ENCODE measurements at places on chromosomes 4 and X.
A peak's percentile ranks its signal among the peaks of the same experiment; 100 is the strongest.

DNA sequence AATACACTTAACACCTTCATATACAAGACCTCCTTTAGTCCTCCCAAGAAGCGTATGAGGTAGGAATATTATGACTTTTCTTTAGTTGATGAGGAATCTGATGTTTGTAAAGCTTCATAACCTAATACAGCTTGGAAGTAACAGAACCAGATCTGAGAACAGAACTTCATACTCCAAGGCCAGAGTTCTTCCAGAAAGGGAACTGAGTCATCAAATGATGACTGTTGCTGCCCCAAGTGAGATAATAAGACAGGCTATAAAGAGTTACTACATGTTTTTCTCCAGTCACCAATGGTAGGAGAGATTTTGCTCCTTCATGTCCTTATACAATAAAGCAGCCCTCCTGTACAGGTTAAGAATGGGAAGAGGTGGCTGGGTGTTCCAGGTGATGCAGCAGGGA lies 74.3 kb upstream of the ANXA3 start:
- DNase-seq, result peak; percentile 48

DNA sequence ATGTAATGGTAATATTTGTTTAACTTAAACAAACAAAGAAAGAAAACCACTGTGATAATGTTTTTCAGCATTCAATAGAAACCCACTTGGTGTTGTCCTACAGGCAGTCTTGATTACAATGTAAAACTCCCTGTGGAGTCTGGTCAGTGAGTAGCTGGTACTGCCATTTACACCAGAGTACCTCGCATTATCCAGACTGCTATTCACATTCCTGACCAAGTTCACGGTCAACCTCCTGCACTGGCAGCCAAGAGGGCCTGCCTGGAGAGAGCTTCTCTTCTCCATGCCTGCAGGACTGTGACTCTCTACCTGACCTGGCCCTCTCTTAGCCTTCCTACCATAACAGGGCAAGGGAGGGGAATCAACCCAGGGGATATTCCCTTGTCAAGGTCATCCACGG lies 2.9 kb upstream of the LONRF3 start:
- no peak for DNase-seq

- no peak for DNase-seq
Observed at GRCh38 chr4:69066945-69067344, 29.3 kb upstream of the UGT2B7 start.

GRCh38 chrX:108362026-108362425 lies 76.2 kb downstream of the COL4A6 start:
- DNase-seq, result peak; percentile 7

GRCh38 chr4:88705805-88706492 lies 8.3 kb upstream of the NAP1L5 start:
- DNase-seq, result peak; percentile 1

DNA sequence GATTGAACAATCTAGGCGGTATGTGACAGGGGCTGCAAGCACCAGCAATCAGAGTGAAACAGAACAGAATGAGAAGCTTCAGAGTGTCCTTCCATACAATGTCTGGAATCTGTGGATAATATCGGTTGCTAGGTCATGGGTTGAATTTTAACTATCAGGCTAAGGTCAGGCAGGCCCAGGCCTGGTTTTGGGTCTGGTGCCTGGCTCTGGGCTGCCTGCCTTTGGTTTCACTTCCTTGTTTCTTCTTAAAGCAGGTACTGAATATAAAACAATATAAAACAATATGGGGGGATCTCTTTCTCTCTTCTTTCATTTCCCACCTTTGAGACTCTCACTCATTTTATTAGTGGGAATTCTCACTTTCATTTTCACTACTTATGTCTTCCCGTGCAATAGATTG lies 962.0 kb downstream of the CCSER1 start:
- no peak for DNase-seq

DNA sequence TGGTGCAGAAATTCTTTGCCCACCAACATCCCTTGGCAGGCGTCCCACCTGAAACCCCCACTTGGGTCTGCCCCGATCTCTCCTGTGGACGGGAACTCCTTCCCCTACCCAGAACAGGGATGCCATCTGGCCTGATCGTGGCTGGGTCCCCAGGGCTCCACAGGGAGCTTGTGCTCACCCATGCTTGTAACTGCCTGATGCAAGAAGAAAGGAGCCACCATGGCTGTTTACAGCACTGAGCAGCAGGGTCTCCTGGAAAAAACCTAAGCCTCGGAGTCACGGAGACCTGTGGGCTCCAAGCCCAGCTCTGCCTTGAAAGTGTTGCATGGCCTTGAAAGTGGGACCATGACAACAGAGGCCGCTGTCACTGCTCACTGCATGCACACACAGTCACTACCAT lies 101.5 kb upstream of the AFAP1 start:
- no peak for DNase-seq

DNA sequence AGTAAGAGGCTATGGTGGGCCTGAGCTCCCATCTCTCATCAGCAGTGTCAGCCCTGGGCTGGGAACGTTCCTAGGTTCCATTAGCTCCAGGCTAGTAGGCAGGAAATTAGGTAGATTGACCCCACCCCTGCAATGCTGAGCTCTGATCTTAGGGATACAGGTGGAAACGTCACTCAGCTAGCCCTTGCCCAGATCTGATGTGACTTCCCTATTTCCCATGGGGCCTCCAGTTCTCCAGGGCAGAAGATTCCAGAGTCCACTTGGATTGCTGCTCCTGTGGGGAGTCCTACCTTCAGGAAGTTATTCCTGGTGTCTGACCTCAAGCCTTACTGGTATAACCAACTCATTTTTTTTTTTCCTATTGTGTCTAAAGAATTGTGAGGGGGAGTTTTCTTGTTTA lies 81.1 kb downstream of the EFNB1 start:
- DNase-seq, result no peak

GRCh38 chr4:185849664-185850550 lies 37.9 kb upstream of the SORBS2 start:
- no peak for DNase-seq

DNA sequence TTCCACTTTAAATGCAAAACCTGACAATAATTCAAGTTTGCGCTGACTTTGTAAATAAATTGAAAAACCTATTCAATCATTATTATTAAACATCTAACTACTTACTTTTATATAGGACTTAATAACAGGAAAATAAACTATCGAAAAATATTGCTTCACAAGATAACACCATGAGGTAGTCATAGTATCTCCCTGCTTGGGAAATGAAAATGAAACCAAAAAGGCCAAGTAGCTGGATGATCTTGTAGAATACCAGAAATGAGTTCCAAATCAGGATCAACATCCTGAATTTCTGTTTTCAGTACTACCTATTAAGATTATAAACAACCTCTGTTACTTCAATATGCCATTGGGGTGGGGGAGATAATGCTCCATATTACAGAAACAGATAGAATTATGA lies 58.9 kb downstream of the CHIC2 start:
- DNase-seq, result peak; percentile 7

Data from HCEC 1CT (cell line).